CD4-positive, alpha-beta memory T cell (primary cell): ENCODE measurements at places on chromosomes 16 and 17. TPM values are rescaled to one million over a fixed set of nuclear protein-coding genes. Genes with fewer than 3 reads are reported as not detected.

GRCh38 chr16:27374221-27374803, 27.7 kb upstream of the IL21R start:
- no peak for DNase-seq
- peak overlapping the region; percentile 14 for H3K27ac ChIP-seq
- peaks cover 68% of the 10 kb centered on the region for H3K4me1 ChIP-seq
- H3K36me3 ChIP-seq = no peaks in the 10 kb centered on the region
- H3K27me3 ChIP-seq = no peaks in the 10 kb centered on the region
- no peak overlapping the region for H3K4me3 ChIP-seq

DNA sequence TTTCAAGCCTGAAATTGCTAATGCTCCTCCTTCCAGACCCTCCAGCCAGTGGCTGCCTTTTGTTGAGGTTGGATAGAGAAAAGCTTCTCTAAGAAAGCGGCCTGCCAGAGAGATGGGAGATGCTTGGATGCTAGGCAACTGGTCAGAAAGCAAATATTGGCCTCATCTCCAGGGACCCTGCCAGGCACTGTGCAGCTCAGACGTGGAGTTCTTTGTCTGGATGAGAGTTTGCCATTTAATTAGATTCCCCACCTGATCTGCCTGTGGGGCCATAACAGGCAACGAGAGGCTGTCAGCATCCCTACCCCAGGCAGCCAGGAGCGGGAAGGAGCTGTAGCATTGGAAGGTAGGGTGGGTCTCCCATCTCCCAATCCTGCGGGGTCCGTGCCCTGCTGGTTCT, 52.7 kb downstream of the ASIC2 start:
- H3K36me3 ChIP-seq = no peaks in the 10 kb centered on the region
- DNase-seq = no peak

DNA sequence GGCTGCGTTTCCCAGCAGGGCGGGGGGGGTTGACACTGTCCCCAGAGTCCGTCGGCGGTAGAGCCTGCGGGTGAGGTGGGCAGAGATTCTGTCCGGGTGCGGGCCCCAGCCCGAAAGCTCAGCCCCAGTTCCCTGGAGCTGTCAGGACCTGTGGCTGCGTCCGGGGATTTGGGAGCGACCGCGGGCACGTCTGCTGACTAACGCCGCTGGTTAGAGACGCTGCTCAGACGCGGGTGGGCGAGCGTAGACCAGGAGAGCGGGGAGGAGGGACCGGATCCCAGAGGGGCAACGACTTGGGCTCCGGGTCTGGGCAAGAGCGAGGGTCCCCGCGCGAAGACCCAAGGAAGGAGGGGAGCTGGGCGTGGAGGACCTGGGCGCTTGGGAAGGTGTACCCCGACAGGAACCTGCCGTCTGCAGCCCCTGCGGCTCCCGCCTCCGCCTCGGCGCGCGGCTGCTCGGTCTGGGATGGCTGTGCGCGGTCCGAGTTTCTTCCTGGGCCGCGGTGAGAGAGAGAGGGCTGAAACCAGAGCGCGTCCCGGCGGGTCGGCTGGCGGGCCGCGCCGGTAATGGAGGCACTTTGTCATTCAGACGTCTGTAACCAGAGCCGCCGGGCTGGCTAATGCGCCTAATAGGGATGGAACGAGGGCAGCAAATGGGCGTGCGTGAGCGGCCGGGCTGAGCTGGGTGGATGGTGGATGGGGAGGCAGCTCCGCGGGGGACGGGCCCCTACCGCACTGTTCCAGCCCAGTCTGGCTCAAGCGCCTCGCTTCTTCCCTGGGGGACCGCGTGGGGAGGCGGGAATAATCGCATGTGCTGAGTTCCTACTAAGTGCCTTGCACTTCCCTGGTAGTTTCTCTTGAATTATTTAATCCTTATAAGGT, 2.3 kb downstream of the NGFR start:
- peaks cover 38% of the 10 kb centered on the region for H3K27me3 ChIP-seq
- no peaks in the 10 kb centered on the region for H3K36me3 ChIP-seq
- DNase-seq = peak; percentile 10
- peak overlapping the region; percentile 23 for H3K4me3 ChIP-seq
- no peak overlapping the region for H3K27ac ChIP-seq
- peaks cover 34% of the 10 kb centered on the region for H3K4me1 ChIP-seq

The HP gene
- not detected for total RNA-seq

GRCh38 chr16:85331688-85332087, 219.4 kb upstream of the CIBAR2 start:
- H3K27me3 ChIP-seq = no peaks in the 10 kb centered on the region
- no peak for DNase-seq

DNA sequence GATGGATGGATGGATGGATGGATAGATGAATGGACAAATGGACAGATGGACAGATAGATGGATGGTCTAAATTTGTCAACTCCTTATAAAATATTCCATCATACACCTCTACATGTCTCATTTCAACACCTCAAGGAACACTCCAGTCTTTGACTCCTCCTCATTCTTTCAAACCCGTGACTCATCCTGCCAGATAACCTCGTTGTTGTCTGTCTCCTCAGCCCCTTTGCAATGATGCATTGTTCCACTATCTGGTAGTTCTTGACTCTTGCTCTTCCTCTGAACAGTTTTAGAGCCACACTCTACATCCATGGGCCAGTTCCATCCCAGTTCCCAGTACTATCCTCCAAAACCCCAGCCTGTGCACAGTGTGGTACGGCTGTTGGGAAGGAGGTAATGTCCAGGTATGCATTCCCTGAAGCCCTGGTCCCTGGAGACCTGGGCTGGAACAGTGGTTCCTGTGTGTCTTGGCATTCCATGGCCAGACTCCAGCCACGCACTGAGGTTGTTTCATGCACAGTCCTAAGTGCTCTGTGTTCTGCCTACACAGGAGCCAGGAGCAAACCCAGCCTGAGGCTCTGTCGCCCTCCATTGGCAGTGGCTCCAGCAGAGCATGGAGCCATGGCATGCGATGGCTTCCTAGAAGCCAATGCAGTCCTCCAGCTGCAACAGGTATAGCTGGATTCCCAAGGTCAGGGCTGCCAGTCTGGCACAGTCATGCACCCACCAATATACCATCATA, 105.7 kb downstream of the C17orf67 start:
- H3K27ac ChIP-seq = no peak overlapping the region
- H3K4me3 ChIP-seq = no peak overlapping the region
- no peaks in the 10 kb centered on the region for H3K36me3 ChIP-seq
- H3K27me3 ChIP-seq = no peaks in the 10 kb centered on the region

The NUBP1 gene
- total RNA-seq = 23.5 TPM

GRCh38 chr17:42929497-42929844, 28.9 kb downstream of the G6PC1 start:
- H3K27me3 ChIP-seq = no peaks in the 10 kb centered on the region
- H3K36me3 ChIP-seq = no peaks in the 10 kb centered on the region
- H3K4me3 ChIP-seq = no peak overlapping the region
- no peak overlapping the region for H3K27ac ChIP-seq
- H3K4me1 ChIP-seq = no peaks in the 10 kb centered on the region

The IGFALS gene
- total RNA-seq = 0.36 TPM

The ZNF629 gene
- 5.4 TPM for total RNA-seq

DNA sequence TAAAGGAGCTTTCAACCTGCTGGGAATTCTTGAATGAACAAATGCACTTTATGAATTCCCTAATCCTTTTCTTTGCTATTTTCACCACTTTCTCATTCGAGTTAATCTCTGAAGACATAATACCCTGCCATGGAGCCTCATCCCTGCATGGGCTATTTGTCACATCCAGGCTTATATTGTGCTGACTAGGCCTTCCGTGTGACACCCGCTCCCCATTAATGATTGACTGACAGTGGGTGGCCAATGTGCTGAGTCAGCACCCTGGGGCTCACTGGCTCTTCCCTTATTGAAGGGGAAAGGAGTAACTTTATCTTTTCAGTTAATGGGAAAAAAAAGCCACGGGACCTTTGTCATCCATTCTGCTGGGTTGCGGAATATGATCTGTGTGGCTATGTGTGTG, 1024.8 kb upstream of the EEF2KMT start:
- no peak for DNase-seq
- no peaks in the 10 kb centered on the region for H3K4me1 ChIP-seq
- no peaks in the 10 kb centered on the region for H3K27me3 ChIP-seq
- no peak overlapping the region for H3K27ac ChIP-seq

DNA sequence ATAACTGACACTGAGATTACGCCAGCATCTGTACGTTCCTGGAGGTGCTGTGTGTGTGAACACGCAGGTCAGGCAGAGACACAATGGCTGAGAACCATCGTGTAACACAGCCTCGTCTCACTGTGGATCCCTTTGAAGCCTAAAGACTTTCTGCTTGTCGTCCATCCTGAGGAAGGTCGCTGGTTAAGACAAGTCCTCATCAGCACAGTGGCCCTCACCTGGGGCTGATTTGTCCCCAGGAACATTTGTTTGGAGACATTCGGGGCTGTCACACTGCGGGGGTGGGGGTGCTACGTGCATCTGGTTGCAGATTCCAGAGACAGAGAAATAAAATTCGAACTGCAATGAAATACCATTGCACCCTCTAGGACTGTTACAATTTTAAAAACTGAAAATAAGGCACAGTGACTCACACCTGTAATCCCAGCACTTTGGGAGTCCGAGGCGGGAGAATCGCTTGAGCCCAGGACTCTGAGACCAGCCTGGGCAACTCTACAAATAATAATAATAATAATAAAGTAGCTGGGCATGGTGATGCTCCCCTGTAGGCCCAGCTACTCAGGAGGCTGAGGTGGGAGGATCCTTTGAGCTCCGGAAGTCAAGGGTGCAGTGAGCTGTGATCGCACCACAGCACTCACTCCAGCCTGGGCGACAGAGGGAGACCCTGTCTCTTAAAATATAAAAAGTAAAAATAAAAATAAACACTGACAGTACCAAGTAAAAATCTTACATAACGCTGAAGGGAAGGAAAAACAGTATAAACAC, 112.0 kb upstream of the METRNL start:
- peaks cover 3% of the 10 kb centered on the region for H3K4me1 ChIP-seq
- no peak for DNase-seq
- H3K4me3 ChIP-seq = no peak overlapping the region
- H3K27me3 ChIP-seq = no peaks in the 10 kb centered on the region
- H3K36me3 ChIP-seq = no peaks in the 10 kb centered on the region

DNA sequence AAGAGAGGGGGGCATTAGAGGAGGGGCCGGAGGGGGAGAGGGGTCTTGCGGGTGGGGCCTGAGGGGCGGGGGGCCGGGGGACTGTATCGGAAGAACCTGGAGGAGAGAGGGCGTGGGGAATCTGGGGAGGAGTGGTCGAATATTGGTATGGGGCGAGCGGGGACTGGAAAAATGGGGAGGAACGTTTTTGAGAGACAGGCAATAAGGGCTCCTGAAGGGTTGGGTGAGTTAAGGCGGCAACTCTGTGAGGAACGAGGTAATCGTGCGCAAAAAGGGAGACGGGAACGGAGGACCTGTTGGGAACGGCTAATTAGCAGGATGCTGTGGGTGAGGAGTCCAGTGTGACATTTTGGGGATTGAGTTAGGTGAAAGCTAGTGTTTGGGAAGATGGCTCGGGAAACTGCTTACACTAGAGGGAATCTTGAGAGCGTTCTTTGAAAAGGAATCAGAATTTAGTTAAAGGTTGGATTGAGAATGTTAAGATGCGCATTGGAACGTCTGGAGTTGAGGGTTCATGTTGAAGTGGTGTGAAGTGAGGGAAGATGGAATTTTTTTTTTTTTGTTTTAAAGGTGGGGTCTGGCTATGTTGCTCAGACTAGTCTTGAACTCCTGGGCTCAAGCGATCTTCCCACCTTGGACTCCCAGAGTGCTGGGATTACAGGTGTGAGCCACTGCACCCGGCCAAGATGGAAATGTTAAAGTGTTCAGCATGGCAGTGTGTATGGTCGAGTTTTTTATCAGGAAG, 662 bp downstream of the WIPF2 start:
- peak overlapping the region; percentile 96 for H3K27ac ChIP-seq
- H3K27me3 ChIP-seq = no peaks in the 10 kb centered on the region
- no peaks in the 10 kb centered on the region for H3K36me3 ChIP-seq
